ENCODE measurements at places on chromosomes 11 and 22.

DNA sequence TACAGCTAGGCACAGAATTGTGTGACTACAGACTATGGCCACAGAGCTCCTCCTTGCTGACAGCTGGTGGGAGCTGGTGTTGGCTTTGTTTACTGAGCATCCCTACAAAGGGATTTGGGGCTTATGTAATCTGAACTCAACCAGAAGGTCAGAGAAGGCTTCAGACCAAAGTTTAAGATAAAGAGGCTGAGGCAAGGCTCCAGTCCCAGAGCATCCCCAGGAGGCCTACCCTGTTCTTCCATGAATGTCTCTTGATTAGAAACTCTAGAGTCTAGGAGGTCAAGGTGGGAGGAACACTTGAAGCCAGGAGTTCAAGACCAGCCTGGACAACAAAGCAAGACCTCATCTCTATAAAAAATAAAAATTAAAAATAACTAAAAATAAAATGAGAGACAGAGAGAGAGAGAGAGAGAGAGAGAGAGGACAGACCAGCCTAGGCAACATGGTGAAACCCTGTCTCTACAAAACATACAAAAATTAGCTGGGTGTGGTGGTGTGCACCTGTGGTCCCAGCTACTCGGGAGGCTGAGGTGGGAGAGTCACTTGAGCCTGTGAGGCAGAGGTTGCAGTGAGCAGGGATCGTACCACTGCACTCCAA is 125.5 kb upstream of the SERPIND1 start:
- no peak for DNase-seq

- DNase-seq: no peak
Measured at GRCh38 chr11:72937439-72937838, 123.2 kb downstream of the ATG16L2 start.

DNA sequence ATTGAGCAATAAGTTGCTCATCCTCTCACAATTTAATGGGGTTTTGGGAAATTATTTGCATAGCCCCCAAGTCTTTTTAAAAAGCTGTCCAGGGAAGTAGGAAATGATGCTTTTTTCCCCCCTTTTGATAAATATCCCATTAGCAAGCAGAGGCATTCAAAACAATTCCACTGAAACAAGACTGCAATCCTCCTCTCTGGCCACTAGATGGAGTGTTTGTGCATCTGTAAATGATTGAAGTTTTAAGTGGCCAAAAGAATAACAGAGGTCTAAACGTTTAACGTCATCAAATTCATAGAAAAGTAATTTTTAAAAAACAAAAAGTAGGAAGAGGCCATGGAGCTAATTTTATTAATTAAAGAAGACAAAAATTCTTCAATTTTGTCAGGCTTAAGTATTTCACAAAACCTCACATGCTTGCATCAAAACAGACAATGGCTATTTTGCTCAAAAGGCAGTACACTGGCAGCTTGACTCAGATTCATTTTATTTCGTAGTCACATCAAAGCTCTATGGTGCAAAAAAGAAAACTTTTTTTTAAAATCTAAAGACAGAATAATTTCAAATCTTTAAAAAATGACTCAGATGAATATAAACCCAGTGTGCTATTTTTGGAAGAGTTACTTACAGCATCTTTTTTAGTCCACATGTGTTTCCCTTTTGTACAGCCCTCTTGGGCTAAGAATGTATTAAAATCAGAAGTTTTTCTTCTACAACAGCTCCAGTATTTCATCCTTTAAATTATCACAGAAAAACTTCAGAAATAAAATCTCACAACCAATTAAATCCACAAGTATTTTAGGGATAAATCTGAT is 17.8 kb downstream of the CHORDC1 start:
- DNase-seq: peak; percentile 43

GRCh38 chr11:17643506-17644405 is 75.6 kb upstream of the MYOD1 start:
- no peak for DNase-seq

DNA sequence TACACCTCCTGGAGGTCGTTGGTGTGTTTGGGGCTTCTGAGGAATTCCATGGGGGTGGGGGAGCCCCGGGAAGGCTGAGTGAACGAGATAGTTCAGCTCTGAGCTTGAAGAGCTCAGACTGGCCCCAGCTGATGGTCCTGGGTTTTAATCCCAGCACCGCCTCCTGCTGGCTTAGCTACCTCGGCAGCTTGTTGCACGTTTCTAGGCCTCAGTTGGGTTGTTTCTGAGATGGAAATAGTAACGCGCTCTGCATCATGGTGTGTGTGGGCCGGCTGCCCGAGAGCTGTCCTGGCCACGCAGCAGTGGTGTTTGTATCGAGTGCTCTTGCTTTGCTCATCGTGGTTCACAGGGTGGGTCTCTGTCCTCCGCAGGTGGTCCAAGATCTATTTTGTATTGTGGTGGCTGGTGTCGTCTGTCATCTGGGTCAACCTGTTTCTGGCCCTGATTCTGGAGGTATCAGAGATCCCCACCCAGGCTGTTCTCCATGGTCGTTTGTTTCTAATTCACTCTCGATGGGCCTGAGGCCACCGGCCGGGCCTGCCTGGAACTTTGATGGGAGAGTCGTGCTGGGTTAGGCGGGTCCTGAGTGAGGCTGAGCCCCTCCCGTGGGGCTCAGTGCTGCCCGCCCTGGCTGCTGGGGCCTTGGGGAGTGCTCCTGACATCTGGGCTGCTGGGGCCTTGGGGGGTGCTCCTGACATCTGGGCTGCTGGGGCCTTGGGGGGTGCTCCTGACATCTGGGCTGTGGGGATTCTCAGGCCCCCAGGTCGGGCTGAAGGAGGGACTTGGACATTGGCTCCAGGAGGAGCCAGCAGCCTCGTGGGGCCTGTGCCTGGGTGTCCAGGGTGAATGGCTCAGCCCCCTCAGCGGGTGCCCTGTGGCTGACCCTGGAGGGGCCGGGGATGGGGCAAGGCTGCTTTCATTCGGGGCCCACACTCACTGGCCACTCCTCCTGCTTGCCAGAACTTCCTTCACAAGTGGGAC is 37.7 kb downstream of the TPCN2 start:
- DNase-seq: no peak

DNA sequence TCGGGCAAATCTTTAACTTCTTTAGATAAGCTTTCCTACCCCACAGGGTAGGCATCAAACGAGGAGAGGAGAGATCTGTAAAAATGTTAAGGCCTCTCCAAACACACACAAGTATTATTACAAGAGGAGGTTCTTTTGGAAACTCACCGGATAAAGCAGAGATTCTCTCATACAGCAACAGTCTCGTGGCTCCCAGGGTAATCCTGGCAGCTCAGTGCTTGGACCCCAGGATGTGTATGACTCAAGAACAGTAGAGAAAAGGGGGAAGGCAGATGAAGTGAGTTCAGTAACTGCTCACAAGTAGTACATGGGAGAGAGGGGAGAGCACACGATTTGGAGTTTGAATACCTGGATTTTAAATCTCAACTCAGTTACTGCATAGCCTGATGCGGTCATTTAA is 120.9 kb downstream of the FEZ1 start:
- DNase-seq: no peak

GRCh38 chr11:132049205-132049604 is 678.8 kb downstream of the NTM start:
- DNase-seq: no peak

DNA sequence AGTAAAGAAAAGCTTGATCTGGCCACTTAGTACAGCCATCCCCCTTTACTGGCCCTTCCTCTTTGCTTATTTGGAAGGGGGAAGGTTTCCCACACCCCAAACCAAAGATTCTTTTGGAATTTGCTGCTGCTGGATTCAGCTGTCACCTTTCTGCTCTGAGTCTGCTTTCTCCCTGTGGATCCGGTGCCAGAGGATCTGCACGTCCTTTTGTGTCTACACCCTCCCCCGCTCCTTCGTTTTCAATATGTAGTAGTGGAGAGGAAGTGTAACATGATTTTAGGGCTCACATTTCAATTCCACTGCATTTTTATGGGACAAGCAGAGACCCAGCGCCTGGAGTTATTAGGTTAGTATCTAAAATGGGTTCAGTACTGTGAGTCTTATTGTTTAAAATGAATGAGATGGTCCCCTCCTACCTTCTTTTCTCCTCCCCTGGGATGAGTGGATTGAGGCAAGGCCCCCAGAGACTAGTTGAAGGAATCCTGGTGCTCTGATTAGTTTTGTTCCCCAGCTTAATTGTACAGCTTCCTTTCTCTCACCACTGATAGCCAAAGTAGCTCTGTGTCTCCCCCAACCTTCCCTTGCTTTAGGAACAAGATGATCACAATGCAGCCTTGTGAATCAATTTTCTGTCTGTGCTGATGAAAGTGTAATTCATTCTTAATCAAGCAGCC is 30.5 kb upstream of the CABP7 start:
- DNase-seq: no peak

DNA sequence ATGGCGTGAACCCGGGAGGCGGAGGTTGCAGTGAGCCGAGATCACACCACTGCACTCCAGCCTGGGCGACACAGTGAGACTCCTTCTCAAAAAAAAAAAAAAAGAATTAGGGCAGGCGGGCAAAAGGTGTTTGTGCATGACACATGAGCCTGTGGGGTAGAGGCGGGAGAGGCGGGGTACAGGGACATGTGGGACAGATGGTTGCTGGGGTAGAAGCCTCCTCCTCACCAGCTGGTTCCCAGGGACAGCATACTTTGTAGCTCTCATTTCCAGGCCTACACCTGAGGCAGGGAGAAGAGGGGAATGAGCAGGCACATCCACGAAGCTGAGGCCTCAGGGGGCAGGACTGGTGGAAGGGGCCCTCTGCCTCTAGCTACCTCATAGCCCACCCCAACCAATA is 23.7 kb downstream of the YWHAH start:
- no peak for DNase-seq

DNA sequence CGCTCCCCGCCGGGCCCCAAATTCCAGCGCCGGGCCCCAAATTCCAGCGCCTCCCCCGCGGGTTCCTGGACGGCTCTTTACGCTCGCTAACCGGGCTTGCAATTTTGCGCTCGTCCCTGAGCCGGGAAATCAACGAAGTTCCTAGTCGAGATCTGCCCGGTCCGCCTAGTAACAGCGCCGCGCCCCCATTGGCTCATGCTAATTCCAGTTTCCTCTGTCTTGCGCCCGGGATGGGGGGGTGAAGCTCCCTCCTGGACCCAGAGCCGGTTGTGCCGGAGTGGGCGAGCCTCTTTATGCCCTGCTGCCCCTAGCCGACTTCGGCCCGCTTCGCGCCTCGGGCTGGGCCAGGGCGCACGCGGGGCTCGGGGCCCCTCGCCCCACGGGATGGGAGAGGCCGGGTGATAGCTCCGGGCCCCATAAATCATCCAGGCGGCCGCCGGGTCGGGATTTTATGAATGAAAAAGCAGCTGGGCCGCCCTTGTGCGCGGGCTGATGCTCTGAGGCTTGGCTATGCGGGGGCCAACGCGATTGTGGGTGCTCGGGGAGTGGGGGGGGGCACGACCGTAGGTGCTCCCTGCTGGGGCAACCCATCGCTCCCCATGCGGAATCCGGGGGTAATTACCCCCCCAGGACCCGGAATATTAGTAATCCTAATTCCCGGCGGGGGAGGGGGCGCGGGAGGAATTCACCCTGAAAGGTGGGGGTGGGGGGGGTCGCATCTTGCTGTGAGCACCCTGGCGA is 1.8 kb upstream of the CCND1 start:
- DNase-seq: peak; percentile 7

DNA sequence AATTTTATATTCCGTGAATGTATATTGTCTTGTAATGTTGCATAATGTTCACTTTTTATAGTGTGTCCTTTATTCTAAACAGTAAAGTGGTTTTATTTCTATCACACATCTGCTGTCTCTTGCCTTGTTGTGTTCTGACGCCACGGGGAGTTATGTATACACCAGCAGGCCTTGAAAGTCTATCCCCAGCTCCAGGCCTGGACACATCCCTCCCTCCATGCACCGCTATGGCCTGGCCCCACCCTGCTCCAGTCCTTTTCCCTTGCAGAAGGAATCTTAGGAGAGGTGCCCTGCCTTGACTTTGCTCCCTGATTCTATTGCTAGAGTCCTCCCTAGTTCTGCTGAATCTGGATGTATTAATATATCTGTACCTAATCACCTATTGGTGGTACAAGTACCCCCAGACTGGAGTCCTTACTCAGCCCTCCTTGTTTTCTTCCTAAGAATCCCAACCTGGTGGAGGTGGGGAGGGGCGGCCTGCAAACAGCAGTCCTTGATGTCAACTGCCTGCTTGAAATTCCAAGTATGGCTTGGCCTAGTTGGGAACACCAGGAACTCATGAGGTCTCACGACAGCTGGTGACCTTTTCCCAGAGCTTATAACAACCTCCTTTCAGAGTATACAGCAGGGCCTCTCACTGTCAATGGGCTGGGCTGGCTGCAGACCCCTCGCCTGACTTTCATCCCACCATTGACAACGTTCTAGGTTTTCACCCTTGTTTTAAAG is 61.6 kb downstream of the TIMP3 start:
- DNase-seq: no peak

DNA sequence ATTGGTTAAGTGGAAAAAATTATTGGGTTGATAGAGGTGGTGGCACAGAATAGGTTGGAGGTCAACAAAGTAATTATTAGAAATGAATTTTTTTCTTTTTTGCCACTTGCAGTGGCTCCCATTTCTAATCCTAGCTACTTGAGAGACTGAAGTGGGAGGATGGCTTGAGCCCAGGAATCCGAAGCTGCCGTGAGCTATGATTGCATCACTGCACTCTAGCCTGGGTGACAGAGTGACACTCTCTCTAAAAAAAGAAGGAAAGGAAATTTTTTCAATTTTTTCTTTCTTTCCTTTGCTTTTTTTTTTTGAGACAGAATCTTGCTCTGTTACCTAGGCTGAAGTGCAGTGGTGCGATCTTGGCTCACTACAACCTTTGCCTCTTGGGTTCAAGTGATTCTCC is 2.2 kb upstream of the BCO2 start:
- no peak for DNase-seq

DNA sequence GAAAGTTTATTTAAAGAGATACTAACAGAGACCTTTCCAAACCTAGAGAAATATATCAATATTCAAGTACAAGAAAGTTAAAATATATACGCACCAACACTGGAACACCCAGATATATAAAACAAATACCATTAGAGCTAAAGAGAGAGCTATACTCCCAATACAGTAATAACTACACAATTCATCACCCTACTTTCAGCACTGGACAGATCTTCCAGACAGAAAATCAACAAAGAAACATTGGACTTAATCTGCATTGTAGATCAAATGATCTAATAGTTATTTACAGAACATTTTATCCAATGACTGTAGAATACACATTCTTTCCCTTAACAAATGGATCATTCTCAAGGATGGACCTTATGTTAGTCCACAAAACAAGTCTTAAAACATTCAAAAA is 311.9 kb downstream of the METTL15 start:
- DNase-seq: no peak

- DNase-seq: no peak
Measured at GRCh38 chr22:43628250-43628649, 183.9 kb downstream of the EFCAB6 start.

GRCh38 chr11:36469881-36470802 is 39.9 kb downstream of the TRAF6 start:
- DNase-seq: no peak

- no peak for DNase-seq
Measured at GRCh38 chr11:120707098-120707497, 195.6 kb downstream of the GRIK4 start.

DNA sequence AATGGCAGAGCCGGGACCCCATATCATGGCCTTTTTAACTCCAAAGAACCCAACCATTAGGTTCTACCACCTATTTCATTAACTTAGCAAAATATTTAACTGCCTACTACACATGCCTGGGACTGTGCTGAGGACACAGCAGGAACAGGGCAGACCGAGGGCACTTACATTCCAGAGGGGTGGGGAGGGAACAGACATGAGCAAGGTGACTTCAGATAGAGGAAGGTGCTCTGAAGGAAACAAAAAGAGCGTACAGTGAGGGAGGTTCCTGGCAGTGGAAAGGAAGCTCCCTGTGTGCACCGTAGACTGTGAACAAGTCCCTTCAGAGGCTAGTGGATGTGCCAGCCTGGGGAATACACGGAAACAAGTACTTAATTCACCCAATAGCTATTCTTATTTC is 82.8 kb downstream of the NAT10 start:
- DNase-seq: no peak
